ENCODE measurements at places on chromosomes 3 and 15. TPM values are rescaled to one million over a fixed set of nuclear protein-coding genes. Genes with fewer than 3 reads are reported as not detected.

GRCh38 chr3:46707601-46708011 lies 6.4 kb downstream of the TMIE start:
- H3K27ac ChIP-seq, result no peak overlapping the region
- no peak overlapping the region for H3K4me3 ChIP-seq
- H3K27me3 ChIP-seq, result no peaks in the 10 kb centered on the region
- DNase-seq, result no peak
- H3K36me3 ChIP-seq, result no peaks in the 10 kb centered on the region

DNA sequence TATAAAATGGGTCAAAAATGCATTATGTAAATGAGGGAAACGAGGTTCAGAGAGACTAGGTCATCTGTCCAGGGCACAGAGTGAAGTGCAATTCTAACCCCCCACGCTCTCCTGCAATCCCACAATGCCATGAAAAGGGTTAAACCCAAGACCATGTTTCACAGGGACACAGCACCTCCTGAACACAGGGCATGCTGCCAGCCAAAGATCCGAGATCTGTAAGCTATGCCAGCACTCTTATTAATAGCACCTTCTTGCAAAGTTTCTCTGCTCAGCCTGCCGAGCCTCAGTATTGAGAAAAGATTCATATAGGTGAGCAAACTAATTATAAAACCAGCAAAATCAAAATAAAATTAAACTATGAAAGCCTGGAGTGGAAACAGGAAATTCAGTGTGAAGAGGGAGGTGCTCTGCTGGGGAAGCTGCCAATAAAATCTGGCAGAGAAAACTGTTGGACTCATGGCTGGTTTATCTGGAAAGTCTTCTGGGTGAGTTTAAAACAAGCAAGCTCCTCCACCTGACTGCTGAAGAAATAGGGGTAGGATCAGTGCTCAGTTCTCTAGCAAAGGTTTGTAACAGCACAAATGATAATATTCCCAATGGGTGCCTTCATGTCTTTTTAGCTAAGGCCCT lies 50.3 kb downstream of the LRIG1 start:
- H3K4me3 ChIP-seq, result no peak overlapping the region
- H3K27ac ChIP-seq, result no peak overlapping the region
- no peaks in the 10 kb centered on the region for H3K27me3 ChIP-seq
- peaks cover 23% of the 10 kb centered on the region for H3K36me3 ChIP-seq

DNA sequence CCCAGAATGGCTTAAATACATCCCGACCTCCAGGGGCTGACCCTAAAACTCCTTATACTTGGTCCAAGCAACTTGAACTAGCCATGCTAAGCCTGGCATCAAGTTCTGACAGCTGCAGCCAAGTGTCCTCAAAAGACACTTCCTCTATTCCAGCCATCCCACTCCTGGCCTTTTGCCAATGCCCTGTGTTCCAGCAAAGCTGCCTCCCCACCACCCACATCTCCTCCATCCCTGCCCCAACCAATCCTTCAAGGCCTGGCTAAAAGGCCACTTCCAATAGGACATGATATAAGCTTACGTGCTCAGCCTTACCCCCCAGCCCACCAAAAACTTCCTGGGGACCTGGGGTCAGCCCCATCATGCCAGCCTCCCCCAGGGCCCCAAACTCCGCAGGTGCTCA lies 40.9 kb downstream of the SEMA3G start:
- no peak overlapping the region for H3K27ac ChIP-seq
- peaks cover 13% of the 10 kb centered on the region for H3K4me1 ChIP-seq
- no peaks in the 10 kb centered on the region for H3K27me3 ChIP-seq
- no peak for DNase-seq

DNA sequence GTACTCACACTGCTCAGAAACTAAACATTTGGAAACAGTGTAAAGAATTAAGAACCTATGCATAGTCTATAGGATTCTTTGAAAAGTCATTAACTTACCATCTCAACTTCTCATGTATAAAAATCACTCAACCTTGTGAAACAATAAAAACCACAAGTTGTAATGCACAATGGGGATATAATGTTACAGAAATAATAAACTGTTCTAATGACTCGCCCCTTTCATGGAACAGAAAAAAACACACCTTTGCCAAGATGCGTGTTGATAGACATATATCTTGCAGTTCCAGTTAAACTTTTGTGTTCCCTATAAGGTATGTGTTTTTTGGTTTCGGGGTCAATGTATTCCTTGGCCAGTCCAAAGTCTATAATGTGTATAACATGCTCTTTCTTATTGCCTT lies 50.8 kb upstream of the PPIB start:
- DNase-seq, result no peak
- H3K4me1 ChIP-seq, result peaks cover 6% of the 10 kb centered on the region
- H3K4me3 ChIP-seq, result no peak overlapping the region
- H3K27me3 ChIP-seq, result no peaks in the 10 kb centered on the region

DNA sequence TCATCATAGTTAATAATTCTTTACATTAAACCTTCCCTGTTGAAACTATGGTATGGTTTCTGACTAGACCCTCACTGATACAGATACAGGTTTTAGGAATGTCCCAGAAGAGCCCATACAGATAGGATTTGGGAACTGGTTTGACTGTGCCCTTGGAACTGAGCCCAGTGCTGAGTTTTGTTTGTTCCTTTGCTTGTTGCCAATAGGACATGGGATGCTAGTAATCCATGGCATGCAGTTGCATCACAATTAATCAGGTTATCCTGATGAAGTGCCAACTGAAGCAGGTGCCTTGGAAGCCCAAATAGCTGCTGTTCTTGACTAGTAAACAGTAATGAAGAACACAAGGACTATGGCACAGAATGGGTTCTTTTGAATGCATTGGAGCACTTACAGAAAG lies 230.6 kb downstream of the NEK10 start:
- H3K36me3 ChIP-seq, result no peaks in the 10 kb centered on the region
- peaks cover 2% of the 10 kb centered on the region for H3K27me3 ChIP-seq
- no peaks in the 10 kb centered on the region for H3K4me1 ChIP-seq
- H3K27ac ChIP-seq, result no peak overlapping the region

GRCh38 chr15:61830536-61831330 lies 229.5 kb downstream of the VPS13C start:
- H3K4me3 ChIP-seq, result no peak overlapping the region
- H3K4me1 ChIP-seq, result peaks cover 2% of the 10 kb centered on the region
- peaks cover 13% of the 10 kb centered on the region for H3K27me3 ChIP-seq

- peaks cover 19% of the 10 kb centered on the region for H3K27me3 ChIP-seq
- H3K36me3 ChIP-seq, result no peaks in the 10 kb centered on the region
- peak; percentile 20 for DNase-seq
- H3K4me1 ChIP-seq, result no peaks in the 10 kb centered on the region
Measured at GRCh38 chr15:97903971-97904572, 56.4 kb upstream of the ARRDC4 start.

The XIRP1 gene
- total RNA-seq, result 1.3 TPM

The TTLL13 gene
- total RNA-seq, result 0.73 TPM

The LYZL4 gene
- not detected for total RNA-seq

The ZNF385D gene
- total RNA-seq, result not detected

The C3orf18 gene
- 16.7 TPM for total RNA-seq

The TERB2 gene
- total RNA-seq, result not detected

The LINGO1 gene
- total RNA-seq, result not detected

The EFHB gene
- total RNA-seq, result 0.51 TPM
